Left renal pelvis (tissue), 4 donors: ENCODE measurements at places on chromosomes 16 and 17. TPM values are rescaled to one million over a fixed set of nuclear protein-coding genes. Genes with fewer than 3 reads are reported as not detected.

Gene MCRIP2
- polyA plus RNA-seq: 30.3 TPM

Gene CDH15
- 2.3 TPM for polyA plus RNA-seq

GRCh38 chr17:82444941-82445521 lies 5.5 kb downstream of the CYBC1 start:
- DNase-seq: no peak

DNA sequence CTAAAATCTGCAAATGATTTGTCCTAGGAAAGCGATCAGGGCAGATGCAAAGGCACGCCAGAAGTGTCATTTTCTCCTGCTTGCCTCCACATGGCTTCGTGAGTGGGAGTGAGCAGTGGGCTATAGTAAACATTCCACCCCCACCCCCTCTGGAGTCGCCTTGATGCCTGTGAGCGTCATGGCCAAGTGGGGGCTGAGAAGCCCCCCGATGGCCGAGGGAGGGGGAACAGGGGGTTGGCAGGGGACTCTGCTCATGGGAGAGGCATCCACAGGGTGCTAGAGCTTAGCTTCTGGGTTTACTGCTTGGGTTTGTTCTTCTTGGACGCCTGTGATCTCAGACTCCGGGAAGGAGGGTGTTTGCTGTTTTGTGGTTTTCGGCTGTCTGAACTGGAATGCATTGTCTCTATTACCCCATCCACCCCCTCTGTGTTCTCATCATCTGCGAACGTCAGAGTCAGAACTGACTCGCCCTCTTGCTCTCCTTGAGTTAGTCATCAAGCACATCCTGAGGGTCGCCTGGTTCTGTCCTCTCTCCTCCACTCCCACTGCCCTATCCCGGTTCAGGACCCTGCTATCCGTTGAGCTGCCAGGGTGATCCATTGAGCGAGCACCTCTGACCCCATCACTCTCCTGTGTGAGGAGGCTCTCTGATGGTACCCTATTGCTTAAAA lies 15.4 kb downstream of the TNS4 start:
- DNase-seq: no peak
